Ecto neural progenitor cell (in vitro differentiated cells): ENCODE measurements at places on chromosomes 1 and 21.

DNA sequence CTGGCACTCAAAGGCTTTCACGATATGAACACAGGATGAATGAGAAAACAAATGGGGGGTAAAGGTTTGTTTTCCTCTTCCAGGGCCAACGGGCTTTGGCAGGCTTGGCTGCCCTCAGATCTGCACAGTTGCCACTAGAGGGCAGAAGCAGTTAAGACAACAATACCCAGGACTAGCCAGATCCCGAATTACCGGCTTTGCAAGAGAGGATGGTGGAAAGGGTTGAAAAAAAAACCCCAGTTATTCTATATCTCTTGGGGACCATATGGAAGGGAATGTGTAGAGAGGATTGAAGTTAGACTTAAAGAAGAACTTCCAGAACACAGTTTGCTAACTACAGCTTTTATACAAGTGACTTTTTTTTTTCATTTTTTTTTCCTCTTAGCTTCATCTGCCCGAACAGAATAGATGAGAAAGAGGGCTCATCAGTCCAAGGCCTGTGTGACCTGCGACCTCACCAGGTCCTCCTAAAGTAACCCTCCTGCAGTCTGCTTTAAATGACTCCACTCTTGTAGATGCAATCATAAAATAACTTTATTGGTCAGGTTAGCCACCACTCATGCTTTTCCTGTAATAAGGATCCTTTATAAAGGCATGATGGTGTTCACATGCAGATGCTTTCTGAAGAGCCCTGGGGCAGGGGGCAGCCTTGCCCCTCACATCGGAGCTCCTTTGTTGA, 10.7 kb downstream of the FMOD start:
- DNase-seq, result peak; percentile 71

DNA sequence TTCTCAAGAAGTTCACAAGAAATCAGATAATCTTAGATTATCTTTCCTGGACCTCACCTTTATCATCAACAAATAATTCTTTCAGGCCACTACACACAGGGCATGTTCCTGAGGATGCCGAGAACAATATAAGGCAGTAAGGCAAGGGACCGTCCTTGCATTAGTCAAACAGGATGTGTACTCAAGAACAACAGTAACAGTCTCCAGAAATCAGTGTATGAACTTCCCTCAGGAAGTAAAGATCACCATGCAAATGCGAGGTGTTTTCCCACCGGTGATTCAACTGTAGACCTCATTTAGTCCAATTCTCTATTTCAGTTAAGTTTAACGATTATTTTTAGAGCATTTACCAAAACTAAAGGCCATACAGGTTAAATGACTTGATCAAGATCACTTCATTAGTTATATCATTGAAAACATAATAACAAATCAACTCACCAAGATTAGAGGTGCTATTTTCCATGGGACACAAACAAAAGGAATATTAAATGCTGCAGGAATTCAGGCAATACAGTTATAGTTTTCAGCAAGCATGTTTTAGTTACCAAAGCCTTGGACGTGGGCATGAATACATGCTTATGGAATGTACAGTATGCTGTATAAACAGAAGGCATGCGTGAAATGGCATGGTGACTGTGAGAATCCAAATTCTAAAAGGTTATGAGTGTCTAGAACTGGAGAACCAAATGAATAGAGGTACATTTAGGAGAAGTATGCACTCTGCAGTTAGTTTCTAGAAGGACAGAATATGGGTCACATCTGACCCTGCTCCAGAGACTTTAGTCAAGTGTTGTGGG, 145.2 kb downstream of the TNR start:
- DNase-seq, result no peak

- DNase-seq, result no peak
Observed at GRCh38 chr1:56824938-56825337, 5.7 kb upstream of the FYB2 start.

DNA sequence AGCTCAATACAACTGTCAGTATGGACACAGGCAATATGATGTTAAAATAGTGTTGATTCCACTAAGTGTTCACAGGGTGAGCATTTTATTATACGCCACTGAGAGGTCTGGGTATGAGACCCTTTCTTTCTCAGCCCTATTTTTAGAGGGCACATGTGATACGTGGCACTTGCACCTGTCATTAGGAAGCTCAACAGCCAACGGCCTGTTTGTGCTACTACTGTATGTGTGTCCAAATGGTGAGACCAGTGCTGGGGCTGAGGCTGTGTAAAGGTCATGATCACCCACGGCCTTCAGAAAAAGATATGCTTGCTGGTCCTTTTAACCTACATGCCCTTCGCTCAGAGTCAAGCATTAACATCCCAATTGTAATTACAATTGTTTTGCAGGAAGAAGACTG, 176.2 kb downstream of the DUSP10 start:
- DNase-seq, result no peak

GRCh38 chr1:66294707-66295370, 239.1 kb upstream of the SGIP1 start:
- DNase-seq, result no peak

DNA sequence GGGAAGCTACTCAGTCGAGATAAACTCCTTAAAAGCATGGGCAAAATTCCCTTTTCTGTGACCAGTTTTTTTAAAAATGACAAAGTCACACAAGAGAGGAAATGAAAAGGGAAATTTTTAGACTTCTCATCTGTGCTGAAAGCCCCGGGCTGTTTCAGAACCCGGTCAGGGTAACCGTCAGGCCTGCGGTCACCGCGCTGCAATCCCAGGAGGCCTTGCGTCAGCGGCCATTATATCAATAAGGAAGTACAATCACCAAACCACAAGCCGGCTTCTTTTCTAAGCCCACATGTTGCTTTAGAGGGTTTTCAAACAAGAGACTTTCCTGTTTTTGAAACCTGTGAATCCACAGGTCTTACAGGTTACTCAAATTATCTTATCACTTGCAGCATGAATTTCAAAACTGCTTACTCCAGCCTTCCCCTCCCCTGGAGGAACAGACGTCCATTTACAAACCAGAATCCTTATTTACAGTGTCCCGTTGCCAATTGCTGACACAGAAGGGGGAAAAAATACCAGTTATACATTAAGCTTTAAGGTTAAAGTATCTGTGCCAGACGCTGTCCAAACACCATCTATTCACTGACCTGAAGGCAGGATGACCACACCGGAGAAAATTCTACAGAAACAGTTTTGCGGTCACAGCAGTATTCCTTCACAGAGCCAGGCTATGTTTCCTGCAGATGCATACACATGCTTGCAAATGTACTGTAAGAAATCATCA, 165.3 kb downstream of the TOMM20 start:
- no peak for DNase-seq

GRCh38 chr1:29878501-29878900, 642.2 kb downstream of the PTPRU start:
- no peak for DNase-seq

DNA sequence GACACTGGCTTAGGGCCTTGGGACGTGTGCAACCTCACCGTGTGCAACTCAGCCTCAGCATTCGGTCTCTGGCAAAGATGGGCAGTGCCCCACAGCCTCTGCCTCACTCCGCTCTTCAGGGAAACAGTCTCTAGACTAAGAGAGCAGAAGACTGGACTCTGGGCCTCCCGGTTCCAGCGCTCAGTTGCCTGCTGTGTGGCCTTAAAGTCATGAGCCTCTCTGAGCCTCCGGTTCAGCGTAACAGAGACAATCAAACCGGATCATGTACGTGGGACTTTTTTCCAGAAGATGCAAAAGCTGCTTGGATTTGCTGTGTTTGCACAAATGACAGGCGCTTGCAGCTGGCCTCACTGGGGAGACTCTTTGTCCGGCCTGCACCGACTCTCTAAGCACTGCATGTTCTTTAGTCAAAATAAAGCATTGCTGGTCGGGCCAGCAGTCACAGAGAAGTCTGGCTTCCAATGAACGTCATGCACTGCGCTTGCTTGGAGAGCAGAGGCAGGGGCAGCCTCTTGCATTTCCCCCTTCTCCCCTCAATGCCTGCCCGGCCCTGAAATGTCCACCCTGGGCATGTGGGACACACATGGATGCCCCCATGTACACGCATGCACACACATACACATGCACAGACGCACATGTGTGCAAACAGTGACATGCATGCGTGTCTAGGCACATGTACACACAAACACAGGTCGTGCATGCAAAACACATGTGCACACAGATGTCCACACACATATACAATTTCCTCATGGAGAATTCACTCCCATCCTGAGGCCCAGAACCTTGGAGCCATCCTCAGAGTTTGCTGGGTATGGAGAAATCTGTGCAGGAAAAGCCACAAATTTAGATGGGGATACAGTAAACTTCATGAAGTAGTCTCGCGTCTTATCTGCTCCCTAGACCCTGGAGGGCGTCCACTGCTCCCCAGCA, 152.4 kb downstream of the PRDM16 start:
- DNase-seq, result no peak

GRCh38 chr1:203628201-203629015, 1.8 kb downstream of the ATP2B4 start:
- DNase-seq, result peak; percentile 82

DNA sequence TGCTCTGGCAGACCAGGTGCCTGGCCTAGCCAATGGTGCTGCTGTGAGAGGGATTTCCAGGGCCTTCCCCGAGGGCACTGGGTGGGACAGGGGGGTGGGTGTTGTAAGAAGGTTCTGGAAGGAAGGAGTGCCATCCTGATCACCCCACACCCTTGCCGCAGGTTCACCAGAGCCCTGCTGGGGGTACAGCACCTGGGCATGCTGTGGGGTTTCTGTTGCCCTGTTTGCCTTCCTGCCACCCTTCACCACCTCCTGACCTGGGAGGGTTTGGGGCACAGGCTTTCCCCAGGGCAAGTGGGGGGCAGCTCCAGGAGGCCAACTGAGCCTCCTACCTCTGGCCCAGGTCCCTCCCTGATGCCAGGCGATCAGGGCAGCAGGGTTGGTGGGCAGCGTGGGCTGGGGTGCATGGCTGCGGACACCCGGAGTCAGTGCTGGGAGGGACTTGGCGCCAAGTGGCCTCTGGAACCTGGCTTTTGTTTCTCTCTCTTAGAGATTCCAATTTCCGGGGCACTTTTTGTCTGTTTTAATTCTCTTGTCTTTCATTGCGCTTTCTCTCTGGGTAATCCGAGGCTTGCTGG, 318.8 kb downstream of the PTPRU start:
- no peak for DNase-seq

DNA sequence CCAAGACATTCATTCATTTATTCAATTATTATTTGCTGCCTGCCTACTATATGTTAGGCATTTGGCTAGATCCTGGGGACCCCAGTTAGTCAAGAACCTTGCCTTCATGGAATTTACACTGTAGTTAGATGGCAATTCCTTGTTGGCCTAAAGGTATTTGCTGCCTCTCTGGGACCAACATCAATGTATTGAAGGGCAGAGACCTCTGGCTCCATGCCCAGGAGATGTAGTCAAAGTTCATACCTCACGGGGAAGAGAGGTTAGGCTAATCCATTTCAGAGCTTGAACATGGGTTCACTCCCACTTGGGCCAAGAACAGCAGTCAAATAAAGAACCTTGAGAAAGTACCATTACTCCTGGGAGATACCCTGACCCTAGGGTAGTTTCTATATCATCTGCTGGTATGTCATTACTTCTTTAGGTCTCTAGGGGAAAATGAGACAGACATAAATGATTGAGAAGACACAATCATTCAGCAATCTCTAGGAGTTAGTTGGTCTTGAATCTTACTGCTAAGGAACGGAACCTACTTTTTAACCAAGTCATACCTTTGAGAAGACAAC, 32.0 kb downstream of the SORT1 start:
- no peak for DNase-seq

GRCh38 chr1:20291645-20292084, 990 bp downstream of the VWA5B1 start:
- DNase-seq, result peak; percentile 59

DNA sequence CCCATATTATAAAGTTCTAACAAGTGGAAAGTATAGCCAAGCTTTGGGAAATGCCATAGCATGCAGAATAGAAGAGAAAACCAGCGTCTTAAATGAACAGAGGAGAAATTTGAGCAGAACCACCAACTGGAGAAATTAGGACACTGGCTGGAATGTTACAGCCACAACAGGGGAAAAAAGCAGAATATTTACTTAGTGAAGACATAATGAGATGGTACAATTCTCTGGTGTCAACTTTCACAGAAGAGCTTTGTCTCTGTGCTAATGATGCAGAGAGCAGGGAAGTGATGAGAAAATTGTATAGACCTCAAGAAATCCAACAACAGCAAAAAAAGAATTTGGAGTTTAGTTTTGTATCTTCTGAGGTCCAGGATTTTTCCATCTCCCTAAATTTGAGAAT, 249.7 kb downstream of the KIF26B start:
- no peak for DNase-seq

DNA sequence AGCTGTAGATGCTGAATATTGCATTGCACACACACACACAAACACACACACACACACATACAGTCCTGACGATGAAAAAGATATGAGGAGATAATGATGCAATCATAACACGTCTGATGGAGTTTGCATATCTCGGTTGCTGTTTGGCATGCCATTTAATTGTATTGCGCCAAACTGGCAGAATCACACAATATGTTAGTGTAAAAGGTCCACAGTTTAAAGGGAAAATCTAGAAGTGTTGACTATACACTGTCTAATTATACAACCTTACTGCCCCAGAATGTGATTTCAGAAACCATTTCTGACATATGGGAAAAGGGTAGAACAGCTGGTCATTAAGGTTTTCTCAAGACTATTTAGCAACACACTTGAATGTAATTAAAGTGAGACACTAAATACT, 123.7 kb upstream of the PROX1 start:
- DNase-seq, result no peak

- DNase-seq, result peak; percentile 43
Observed at GRCh38 chr21:46159390-46159789, 4.0 kb upstream of the FTCD start.

DNA sequence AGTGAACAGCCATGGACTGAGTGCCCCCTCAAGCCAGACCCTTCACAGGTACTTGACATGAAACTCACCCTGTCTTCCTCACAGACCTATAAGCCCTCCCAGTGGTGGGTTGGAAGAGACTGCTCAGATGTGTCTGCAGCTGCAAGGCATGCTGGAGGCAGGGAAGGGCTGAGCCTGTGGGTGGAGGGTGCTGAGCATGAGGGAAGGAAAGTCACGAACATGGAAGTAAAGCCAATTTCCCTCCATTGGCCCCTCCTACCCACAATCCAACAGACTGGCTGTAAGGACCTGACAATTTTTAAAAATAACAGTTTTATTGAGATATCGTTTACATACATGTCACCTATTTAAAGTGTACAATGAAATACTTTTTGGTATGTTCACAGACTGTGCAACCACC, 44.1 kb downstream of the RCSD1 start:
- no peak for DNase-seq

DNA sequence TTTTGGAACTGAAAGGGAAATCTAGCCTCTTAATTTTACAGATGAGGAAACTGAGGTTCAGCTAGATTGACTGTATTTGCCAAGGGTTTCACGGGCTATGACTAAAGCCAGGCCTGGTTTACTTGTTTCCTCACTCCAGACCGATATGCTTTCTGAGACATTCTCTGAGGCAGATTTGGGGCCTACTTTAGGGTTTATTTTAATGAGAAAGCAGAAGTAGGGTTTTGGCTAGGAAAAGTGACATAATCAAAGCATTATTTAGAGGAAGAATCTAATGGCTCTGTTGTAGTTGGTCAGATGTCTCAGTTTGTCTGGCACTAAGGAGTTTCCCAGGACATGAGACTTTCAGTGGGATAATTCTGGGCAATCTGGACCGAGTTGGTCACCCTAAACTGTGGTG, 1.5 kb upstream of the RPTN start:
- DNase-seq, result no peak

GRCh38 chr1:58699011-58699762, 675 bp downstream of the MYSM1 start:
- DNase-seq, result no peak
